Left colon (tissue), 2 donors: ENCODE measurements at places on chromosomes 1 and 21. TPM values are rescaled to one million over a fixed set of nuclear protein-coding genes. Genes with fewer than 3 reads are reported as not detected.

DNA sequence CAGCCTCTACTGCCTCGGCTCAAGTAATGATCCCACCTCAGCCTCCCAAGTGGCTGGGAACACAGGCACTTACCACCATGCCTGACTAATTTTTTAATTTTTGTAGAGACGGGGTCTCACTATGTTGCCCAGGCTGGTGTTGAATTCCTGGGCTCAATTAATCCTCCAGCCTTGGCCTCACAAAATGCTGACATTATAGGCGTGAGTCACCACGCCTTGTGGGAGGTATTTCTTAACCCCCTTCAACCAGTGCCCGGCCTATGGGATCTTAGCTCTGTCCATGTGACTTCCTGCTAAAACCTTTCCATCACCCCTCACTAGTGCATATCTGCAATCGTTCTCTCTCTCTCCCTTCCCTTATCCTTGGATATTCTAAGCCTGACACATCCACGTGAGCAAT, 86.4 kb downstream of the FOXD2 start:
- DNase-seq, result no peak

DNA sequence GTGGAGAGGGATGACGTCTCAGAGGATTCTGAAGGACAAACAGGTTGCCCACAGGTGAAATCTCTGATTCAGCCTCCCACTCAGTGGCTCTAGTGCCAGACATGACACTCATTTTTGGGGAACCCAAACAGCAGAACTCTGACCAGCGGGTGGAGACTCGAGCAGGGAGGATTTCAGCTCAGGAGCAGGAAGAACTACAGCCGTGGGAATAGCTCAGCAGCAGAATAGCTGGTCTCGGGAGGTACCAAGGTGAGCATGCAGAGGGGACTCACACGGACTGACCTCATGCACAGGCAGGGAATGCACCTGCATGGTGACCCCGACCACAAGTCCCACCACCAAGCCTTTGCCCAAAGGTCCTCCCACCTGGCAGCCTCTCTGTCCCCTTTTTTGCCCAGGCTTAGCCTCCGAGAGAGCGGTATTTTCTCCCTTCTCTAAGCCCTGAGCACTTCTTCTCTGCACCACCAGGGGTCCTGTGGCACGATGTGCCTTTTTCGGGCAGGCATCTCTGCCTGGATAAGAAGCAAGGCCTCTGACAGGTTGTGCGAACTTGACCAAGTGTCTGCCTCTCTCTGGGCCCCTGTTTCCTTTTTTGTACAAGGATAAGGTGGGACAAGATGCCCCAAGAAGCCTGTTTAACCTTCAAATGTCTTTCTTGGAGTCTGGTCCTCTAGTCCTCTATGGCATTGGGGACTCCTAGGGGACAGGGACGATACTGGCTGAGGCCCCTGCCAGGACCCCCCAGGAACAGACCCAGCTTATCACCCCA, 8.8 kb upstream of the FGR start:
- peak; percentile 66 for DNase-seq

Gene GPR157
- 14.2 TPM for total RNA-seq

Gene EDN2
- total RNA-seq, result 4.8 TPM

DNA sequence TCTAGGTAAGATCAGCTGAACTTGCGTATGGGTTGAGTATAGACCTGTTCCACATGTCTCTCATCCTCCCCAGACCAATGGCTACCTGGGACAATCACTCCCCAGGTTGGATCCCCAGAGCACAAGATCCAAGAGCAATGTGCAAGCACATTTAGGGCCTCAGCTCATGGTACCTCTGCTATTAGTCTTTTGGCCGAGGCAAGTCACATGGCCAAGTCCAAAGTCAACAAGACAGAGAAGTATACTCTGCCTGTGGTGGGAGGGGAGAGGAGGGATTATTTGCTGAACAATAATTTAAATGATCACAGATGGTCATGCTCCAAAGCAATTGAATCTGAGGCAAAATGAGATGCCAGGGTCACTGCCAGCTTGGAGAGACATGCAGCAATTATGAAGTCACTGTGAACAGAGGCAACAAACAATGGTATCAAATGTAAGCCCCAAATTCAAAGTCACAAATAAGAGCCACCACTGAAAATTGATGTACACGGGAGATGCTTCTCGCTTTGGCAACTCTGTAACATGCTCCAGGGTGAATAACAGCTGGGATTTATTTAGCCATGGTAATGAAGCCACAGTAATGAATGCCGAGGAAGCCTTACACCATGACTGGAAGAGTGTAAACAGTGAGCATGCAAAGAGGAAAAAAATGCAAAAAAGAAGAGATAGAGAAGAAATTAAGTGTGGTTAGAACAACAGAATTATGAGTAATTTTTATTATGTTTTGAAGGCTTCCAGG, 149.1 kb downstream of the ZNF281 start:
- DNase-seq, result no peak

Gene DLGAP3
- 0.24 TPM for total RNA-seq

- no peak for DNase-seq
Observed at GRCh38 chr21:29104239-29104708, 26.2 kb upstream of the MAP3K7CL start.

DNA sequence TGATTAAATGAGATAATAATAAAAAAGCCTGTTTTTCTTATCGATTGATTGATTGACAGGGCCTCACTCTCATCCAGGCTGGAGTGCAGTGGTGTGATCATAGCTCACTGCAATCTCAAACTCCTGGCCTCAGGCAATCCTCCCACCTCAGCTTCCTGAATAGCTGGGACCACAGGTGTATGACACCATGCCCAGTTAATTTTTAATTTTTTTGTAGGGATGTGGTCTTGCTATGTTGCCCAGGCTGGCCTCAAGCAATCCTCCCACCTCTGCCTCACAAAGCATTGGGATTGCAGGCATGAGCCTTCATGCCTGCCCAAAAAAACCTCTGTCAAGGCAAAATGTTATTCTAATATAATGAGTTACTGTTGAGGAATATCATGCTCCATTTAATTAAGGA, 346.4 kb upstream of the DAB1 start:
- DNase-seq, result no peak

DNA sequence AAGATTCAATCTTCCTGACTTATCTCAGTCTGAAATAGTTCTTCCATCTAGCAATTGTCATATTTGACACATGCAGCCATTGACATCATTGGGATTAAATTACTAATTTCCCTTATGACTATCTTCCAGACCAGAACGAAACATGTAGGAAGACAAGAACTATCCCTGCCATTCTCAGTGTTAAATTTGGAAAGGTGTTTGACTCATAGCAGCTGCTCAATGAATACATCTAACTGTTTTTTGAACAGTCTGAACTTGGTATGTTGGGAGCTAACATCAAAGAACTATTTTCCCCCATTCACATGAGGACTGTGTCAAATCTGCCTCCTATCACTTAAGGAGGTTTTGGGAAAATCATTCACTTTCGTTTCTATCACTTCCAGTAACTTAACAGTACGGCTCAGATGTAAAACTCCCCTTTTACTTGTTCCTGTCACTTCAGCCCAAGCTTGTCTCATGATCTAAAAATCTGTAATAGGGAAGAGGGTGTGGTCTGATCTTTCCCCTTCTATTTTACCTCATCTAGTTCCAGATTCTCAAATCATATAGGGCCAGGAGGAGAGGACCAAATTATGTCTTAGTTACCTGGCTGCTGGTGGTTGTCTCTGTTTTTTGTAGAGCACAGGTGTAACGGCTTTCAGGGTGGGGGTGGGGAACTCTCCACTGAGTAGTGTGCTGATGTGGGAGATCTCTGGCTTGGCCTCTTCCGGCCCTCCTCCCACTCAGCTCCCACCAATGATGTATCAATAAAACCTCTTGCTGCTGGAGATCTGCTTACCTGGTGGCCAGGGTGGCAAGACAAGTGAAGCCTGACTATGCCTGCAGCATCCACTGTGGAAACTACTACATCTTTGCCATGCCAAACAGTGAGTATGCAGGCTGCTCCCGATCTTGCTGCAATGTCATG, 26.2 kb upstream of the SLAMF1 start:
- no peak for DNase-seq

DNA sequence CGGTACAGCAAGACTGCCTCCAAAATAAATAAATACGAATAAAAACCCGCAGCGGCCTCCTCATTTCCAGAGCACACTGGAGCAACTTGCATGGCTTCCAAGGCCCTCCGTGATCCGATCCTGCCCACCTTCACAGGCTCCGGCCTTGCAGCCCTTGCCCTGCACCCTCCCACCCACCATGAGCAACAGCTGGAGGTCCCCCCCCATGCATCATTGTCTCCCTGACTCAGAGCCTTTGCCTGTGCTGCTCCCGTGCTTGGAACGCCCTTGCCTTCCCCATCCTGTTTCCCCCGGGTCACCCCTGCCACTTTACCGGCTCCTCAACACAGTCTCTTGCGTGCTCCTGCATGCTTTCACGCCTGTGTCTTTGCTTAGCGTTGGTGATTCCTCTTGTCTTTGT, 71.0 kb upstream of the ANGPTL1 start:
- no peak for DNase-seq
